ENCODE measurements at places on chromosomes 2 and 18. TPM values are rescaled to one million over a fixed set of nuclear protein-coding genes. Genes with fewer than 3 reads are reported as not detected.

The LHCGR gene
- total RNA-seq: not detected

The LRRTM1 gene
- not detected for total RNA-seq

The CD8B2 gene
- total RNA-seq: 4.4 TPM

The AFF3 gene
- total RNA-seq: 5.0 TPM

The MPP4 gene
- total RNA-seq: not detected

The SLC5A7 gene
- not detected for total RNA-seq

The PROM2 gene
- total RNA-seq: 0.11 TPM

DNA sequence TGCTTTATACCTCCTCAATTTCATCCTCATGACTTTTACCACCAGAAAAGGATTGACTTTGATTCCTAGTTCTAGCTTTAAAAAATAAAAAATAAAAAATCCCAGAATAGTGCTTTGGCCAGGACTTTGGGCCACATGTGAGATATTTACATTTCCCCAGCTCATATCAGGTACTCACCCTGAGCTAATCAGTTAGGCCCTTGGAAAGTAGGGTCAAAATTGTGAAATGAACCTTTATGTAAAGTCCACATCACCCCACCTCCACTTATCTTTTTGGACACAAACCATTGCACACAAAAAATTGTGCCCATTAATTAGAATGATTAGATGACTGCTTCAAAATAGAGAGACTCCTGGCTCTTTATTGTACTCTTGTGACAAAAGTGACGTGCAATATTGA, 17.2 kb downstream of the ME2 start:
- no peak for DNase-seq

DNA sequence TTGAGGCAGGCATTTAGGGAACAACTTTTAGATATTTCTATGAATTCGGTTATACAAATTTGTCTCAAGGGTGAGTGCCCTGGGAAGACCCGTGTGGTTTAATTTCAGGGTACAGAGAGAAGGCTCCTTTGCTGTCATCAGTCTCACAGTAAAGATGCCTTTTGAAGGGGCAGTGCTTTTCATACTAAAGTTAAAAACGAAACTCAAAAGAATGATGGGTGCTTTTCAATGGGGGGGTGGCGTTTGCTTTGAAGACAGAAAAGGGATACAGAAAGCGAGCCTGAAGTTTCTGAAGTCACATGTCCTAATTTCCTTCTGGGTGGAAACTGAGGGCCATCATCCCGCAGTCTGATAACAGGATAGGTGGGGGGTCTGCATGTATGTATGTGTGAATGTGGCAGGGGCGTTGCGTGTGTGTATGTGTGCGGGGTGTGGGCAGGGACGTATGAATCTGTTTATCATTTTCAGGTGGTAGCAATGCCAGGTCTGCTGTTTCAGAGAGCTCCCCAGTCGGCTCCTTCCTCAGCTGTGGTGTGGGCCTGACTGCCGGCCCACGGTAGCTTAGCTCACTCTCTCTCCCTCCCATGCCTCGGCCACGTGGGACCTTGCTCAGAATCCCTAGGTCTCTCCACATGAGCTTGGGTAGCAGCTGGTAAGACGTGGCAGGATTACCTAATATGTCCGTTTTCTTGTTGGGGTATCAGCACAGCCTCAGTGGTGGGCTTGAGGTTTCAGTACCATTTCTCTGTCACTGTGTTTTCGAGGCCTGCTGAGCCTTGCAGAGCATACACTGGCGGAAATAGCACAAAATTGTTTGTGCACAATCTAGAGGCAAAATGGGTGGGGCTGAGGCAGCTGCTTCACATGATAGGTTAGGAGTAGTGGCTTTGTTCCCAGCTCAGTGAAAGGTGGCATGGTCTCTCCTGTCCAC, 32.7 kb downstream of the ARHGAP25 start:
- peak; percentile 52 for DNase-seq

- DNase-seq: no peak
These were observed 84.4 kb upstream of the TWIST2 start for GRCh38 chr2:238763471-238763995.

DNA sequence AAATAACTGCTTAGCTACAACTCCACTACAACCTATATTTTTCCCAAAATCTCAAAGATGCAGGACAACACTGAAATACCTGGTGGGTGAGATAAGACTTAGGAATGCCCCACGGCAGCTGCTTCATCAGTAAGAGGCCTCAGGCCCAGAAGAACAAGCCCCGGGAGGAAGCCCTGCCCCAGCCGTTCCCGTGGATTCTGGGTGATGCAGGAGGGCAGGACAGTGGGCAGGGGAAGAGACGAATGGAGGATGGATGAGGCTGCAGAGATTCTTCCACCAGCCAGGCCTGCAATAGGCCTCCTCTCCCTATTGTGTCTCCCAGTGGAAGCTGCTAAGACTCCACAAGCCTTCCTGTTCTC, 197.9 kb upstream of the HDAC4 start:
- no peak for DNase-seq

DNA sequence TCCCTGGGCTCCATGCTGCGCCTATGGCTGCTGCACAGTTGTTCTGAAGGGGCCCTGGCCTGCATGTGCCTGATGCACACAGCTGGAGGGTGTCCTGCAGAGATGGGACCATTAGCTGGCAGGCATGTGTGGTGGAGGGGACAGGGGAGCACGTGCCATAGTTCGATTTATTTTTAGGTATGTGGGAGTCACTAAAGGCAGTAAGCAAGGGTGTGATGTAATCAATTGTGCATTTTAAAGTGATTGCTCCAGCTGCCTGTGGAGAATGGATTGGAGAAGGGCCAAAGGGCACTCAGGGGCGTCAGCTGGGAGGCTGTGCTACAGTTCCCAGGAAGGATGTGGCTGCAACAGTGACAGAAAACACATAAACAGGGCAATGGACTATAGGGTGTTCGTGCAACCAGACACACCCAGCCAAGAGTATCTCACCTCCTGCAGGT, 205.1 kb downstream of the ARL4C start:
- DNase-seq: peak; percentile 47

- DNase-seq: no peak
These were observed 223.0 kb downstream of the NBAS start for GRCh38 chr2:15337996-15338666.

DNA sequence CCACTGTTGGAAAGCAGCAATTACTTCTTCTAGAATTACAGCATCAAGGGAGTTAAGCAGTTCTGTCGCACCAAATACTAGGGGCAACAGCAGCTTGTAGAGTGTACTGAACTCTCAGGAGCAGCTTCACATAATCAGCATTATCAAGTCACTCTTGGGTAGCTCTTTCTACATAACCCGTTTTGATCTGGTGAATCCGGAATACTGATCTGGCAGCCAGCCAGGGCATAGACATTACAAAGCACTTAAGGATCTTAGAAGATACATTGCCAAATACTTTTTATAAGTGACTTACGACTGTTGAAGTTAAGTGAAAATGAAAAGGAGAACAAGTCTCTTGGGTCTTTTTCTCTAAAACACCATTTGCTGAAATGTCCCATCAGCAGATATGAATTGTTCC, 73.2 kb upstream of the NETO1 start:
- no peak for DNase-seq

DNA sequence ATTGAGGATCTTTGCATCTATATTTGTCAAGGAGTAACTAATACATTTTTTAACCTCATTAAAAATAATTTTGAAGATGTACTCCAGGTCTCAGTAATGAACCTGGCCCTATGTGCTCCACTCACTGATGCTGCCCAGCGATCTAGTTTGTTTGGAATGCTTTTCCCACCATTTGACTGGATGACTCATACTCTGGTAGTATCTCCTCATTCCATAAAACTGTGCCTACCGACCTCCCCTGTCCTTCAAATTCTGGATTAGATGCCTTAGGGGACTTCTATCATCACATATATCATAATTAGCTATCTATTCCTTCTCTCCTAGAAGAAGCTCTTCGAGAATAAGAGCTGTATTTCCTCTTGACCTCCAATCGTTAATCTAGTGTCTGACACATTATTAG, 83.8 kb downstream of the FAM117B start:
- DNase-seq: no peak

DNA sequence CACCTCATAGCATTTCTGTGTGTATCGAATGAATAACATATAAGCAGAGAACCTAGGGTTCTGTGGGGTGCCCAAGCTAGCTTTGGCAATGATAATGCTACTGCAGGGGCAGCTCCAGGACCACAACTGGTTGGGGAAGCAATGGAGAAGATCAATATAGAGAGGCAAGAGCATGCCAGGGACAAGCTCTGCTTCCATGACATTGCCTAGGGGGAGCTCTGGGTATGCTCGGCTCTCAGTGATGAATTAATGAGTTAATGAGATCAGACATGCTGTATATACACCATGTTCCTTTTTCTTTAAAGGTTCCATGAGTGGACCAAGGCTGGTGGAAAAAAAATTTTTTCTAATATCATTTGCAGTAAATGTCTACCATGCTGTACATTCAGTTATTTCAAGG, 618.4 kb downstream of the BCL11A start:
- no peak for DNase-seq

Data from CD8-positive, alpha-beta T cell (primary cell).